ENCODE measurements at places on chromosomes 2 and 18.

DNA sequence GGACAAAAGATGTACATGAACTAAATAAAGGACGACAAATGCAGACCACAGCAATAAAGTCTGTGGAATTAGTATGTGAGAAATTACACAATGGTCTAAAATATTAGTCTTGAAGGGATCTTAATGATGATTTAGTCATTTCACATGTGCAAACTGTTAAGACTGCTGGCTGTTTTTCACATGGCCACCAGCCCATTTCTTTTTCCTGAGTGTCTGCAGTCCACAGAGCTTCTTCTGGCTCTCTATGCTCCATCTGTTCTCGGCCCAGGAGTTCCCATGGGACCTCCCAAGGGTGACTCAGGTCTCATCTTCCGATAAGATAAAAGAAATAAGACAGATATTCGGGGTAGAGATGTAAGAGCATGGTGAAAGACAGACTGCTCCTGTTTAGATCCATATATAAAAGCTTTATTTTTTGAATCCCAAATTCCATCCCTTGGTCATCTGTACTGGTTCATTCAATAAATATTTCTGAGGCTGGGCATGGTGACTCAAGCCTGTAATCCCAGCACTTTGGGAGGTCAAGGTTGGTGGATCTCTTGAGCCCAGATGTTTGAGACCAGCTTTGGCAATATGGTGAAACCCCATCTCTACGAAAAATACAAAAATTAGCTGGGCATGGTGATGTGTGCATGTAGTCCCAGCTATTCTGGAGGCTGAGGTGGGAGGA lies 20.1 kb downstream of the IL1RL1 start:
- DNase-seq = no peak

DNA sequence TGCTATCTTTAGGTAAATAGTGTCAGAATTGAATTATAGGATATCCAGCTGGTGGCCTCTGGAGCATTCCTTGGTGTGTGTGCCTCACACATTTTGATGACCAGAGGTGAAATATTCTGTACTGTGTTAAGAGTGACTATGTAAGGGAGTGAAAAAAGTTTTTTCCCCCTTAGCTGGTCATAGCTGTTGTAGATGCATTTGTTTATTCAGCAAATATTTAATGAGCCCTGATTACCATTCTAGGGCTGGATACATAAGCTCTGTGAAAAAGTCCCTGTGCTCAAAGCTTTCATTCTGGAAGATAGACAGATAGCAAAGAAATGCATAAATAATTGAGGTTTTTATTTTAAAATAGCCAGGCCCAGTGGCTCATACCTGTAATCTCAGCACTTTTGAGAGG lies 10.9 kb downstream of the TTLL4 start:
- DNase-seq = no peak

DNA sequence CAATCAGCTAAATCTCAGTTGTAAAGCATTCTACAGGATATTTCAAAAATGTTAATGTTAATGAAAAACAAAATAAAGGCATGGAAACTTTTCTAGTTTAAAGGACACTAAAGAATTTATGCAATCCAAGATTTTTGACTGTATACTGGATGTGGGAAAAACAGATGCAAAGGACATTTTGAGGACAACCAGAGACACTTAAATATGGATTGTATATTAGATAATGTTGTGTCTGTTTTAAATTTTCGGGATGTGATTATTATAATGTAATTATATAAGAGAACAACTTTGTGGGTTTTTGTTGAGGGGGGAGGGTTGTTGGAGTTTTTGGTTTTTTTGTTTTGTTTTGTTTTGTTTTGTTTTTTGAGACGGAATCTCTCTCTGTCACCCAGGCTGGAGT lies 30.9 kb downstream of the PSMA8 start:
- no peak for DNase-seq

GRCh38 chr2:200042102-200042735 lies 86.8 kb downstream of the MAIP1 start:
- no peak for DNase-seq

DNA sequence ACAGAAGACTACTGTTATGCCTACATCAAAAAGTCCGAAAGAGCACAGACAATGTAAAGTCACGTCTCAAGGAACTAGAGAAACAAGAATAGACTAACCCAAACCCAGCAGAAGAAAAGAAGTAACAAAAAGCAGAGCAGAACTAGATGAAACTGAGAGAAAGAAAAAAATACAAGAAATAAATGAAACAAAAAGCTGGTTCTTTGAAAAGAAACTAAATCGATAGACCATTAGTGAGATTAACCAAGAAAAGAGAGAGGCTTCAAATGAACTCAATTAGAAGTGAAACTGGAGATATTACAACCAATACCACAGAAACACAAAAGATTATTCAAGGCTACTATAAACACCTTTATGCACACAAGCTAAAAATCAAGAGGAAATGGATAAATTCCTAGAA lies 271.8 kb downstream of the MBD2 start:
- DNase-seq = no peak

- no peak for DNase-seq
Measured at GRCh38 chr18:2402084-2402483, 169.2 kb downstream of the METTL4 start.

DNA sequence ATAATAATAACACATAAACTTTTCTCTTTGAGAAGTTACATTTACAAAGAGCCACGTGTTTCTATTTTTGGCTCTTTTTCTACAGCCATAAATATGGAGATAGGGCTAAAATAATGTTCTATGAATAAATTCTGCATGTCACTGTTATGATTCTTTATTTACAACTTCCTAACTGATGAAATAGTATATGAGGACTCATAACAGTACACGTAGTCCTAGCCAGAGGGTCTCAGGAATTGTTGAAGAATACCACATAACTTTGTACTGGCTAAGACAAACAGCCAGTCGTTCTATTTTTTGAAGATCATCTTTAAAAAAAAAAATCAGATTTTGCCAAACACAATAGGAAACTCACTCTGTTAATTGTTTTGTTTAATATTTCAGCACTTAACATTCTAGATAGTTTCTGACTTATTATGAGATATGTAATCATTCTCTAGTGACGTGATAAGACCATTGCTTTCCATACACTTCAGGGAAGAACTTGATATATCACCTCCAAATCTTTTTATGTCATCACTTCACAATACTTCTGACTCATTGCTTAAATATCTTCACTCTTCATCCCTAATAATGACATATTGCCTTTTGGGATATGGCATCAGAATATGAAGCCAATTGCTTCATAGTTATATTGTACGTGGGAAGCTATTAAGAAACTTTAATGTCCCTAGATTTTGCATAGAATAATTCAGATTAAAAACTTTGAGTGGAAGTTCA lies 256.1 kb downstream of the XIRP2 start:
- no peak for DNase-seq

DNA sequence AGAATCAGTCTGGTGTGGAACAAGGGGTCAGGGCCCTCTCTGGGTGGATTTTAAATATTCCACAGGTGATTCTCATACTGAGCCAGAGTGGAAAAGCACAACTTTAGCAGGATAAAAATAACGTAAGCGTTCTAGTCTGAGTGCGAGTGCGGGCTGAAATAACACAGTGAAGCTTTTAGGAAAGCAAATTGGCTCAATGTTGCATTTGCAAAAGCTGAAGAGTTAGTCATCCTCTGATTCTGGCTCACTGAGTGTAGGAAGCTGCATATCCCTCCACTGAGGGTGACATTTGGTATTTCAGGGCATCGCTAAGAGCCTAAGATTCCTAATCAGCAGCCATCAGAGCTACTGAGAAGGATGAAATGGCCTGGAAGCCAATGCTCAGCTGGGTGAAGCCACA lies 134.7 kb downstream of the RIF1 start:
- no peak for DNase-seq

GRCh38 chr2:218026676-218027425 lies 24.1 kb upstream of the TNS1 start:
- DNase-seq = no peak

DNA sequence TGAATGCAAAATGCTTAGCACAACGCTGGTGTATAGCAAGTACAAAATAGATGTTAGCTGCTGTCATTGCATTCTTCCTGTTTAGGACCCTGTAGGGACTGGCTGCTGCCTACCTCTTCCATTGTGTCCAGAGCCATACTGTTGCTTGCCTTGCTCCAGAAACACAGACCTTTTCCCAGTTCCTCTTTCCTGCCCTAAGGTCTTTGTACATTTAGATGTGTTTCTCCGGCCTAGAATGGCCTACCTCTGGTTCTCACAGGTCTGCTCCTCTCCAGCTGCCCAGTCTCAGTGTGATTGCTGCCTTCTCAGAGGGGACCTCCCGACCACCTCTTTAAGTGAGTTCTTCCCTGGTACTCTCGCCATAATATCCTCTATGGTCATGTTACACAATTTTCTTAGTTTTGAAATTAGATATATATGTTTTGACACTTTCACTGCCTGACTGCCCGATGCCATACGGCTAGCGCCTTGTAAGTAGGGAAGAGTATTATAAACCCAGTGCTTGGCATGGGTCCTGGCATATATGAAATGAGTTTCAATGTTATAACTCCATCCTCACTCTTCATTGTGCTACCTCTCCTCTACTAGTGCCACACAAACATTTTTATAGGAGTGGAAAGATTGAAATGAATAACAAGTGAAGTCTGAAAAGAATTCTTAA lies 48.3 kb downstream of the RFTN2 start:
- no peak for DNase-seq

DNA sequence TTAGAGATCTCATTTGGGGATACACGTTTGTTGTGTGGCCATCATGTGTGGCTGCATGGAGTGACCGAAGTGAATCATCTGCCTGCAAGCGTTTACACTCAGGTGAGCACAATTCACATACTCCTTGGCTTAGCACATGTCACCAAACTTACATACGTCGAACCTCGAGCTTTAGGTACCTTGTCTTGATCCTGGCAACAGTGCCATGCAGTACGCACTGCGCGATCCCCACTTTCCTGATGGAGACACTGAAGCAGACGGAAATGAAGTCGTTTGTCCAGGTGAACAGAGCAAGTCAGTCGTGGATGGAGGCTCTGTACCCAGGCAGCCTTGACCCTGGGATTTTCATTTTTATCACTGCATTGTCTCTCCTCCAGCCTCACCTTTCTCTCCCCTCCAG lies 32.3 kb downstream of the KLHL29 start:
- no peak for DNase-seq

GRCh38 chr2:162126111-162126519 lies 25.9 kb downstream of the GCG start:
- no peak for DNase-seq

DNA sequence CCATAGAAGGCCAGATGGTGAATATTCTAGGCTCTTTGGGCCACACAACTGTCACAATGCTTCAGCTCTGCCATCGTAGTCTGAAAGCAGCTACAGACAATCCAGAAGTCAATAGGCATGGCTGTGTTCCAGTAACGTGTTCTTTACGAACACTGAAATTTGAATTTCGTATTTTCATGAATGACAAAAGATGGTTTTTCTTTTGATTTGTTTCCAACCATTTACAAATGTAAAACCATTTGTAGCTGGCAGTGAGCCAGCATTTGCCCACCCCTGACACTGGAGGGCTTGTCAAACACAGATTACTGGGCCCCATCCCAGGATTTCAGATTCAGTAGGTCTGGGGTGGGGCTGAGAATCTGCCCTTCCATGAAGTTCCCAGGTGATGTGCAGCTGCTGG lies 83.0 kb upstream of the ATG16L1 start:
- DNase-seq = no peak

- no peak for DNase-seq
Measured at GRCh38 chr18:58852629-58853028, 12.0 kb upstream of the ZNF532 start.

GRCh38 chr2:68907232-68907919 lies 36.2 kb upstream of the BMP10 start:
- no peak for DNase-seq

DNA sequence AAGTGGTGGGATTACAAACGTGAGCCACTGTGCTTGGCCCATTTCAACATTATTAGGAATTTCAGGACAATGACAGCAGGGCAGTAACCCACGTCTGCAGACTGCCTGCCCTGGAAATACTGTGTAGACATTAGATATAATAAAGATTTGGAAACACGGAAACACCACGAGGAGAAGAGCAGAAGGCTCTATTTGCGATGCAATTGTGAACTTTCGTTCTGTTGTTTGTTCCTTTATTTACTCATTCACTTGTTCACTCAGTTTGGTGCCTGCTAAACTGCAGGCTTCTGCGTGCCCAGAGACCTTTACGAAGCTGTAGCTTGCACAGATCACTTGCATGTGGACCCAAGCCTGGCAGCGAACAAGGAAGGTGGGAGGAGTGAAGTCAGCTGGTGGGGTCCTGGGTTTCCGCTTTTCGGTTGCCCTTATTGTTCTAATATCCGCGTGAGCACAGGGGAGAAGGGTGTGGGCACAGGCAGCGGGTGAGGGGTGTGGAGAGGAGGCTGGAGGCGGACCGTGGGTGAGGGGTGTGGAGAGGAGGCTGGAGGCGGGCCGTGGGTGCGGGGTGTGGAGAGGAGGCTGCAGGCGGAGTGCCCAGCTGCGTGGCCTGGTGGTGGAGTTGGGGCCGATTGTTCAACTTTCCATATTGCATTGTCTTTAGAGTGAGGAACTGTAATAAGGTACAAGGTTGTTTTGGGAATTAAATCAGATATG lies 3.4 kb downstream of the COLEC11 start:
- no peak for DNase-seq

- no peak for DNase-seq
Measured at GRCh38 chr18:31281437-31281836, 36.5 kb upstream of the DSG1 start.

DNA sequence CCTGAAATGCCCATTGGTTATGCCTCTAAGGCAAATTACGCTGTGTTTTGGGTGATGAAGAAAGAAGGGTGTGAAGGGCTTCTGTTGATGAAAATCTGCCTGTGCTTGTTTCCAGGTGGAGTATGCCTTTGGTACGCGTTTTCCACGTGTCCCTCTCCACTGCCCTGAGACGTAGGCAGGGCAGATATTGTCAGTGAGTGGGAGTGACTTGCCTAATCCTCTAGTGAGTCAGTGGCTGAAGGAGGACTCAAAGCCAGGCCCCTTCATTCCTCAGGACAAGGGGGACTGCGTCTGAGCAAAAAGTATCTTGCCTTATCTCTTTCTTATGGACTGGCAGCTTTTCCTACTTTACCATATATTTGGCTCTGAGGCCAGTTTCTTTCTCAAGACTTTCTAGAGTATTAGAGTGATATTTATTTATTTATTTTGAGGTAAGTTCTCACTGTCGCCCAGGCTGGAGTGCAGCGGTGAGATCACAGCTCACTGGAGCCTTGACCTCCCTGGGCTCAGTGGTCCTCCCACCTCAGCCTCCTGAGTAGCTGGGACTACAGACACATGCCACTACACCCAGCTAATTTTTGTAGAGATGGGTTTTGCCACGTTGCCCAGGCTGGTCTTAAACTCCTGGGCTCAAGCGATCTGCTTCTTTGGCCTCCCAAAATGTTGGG lies 10.2 kb downstream of the RALB start:
- no peak for DNase-seq

- no peak for DNase-seq
Measured at GRCh38 chr2:45979065-45979464, 318.1 kb upstream of the EPAS1 start.

DNA sequence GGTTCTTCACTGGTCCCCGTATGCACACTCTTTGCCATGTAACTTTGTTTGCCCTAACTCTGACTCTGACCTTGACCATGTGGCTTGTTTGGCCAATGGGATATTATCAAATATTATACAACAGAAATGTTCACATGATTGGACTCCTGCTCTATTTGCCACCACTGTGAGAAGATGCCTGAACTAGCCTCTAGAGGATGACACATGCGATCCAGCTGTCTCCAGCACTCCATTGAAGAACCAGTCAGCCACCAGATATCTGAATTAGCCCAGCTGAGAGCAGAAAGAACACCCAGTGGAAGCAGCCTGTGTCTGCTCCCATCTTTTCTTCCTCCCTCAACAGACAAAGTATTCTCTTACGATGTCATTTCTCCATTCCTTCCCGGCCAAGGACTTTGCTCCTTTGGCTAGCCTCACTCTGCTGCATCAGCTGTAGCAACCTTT lies 412.1 kb downstream of the IRS1 start:
- DNase-seq = no peak

- no peak for DNase-seq
Measured at GRCh38 chr2:106272216-106272807, 78.2 kb upstream of the UXS1 start.
